GM19239 (cell line): ENCODE measurements at places on chromosomes 1 and 21.

DNA sequence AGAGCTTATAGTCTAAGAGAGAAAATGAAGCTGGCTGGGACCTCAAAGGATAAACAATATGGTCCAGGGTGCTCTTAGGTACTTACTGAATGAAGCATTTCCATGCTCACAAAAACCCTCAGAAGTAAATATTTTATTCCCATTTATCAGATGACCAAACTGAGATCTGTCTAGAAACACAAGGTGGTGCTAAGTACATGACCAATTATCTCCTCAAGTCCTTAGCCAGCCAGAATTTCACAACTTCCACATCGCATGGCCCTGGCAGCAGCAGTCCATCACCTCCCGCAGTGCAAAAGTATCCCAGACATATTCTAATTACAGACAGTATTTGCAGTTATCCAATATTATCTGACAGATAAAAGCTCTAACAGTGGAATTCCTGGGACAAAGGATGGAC lies 321.7 kb upstream of the PROX1 start:
- no peak for DNase-seq

DNA sequence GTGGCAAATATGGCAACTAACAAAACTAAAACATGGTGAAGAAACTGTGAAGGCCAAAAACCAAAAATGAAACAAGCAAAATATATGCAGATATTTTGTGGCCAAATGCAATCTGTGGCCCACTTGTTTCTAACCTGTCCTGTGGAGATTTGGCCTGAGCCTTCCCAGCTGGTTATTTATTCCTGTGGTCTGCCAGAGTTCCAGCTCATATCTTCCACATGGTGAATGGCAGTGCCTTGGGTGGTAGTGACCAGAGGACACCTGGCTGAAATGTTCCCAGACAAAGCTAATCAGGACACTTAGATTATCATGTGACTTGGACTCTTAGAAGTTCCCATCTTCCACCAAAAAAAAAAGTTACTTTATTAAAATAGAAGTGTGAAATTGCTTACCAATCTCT lies 39.7 kb downstream of the RNASEL start:
- DNase-seq = no peak

DNA sequence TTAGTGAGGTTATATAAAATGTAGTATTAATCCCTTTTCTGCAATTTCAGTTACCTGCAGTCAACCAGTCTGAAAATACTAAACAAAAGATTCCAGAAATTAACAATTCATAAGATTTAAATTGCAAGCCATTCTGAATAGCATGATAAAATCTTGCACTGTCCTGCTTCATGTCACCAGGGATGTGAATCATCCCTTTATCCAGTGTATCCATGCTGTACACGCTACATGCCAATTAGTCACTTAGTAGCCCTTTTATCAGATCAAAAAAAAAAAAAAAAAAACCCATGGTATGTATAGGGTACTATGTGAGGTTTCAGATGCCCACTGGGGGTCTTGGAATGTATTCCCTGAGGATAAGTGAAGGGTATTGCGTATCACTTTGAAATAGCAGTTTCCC lies 191.3 kb upstream of the HP1BP3 start:
- no peak for DNase-seq

GRCh38 chr1:22245100-22245650 lies 102.3 kb upstream of the WNT4 start:
- DNase-seq = no peak

DNA sequence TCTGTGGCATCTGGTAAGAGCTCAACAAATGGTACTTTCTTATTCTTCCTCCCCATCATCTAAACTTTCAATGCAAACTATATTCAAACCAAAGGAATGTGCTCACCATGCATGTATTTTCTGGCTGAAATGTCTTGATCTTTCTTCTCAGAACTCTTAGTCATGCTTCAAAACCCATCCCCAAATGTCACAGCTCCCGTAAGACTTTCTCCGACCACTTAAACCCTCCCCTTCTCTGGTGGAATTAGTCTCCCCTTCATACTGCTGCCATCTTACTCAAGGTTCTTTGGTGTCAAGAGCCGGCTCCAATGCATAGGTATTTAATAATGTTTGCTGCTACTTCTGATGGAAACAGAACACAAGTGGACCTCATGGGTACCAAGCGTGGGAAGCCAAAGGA lies 538.1 kb downstream of the MATN1 start:
- no peak for DNase-seq

GRCh38 chr1:92910081-92910480 lies 51.2 kb downstream of the DIPK1A start:
- no peak for DNase-seq

- DNase-seq = no peak
Measured at GRCh38 chr1:196400478-196401451, 207.5 kb downstream of the KCNT2 start.

DNA sequence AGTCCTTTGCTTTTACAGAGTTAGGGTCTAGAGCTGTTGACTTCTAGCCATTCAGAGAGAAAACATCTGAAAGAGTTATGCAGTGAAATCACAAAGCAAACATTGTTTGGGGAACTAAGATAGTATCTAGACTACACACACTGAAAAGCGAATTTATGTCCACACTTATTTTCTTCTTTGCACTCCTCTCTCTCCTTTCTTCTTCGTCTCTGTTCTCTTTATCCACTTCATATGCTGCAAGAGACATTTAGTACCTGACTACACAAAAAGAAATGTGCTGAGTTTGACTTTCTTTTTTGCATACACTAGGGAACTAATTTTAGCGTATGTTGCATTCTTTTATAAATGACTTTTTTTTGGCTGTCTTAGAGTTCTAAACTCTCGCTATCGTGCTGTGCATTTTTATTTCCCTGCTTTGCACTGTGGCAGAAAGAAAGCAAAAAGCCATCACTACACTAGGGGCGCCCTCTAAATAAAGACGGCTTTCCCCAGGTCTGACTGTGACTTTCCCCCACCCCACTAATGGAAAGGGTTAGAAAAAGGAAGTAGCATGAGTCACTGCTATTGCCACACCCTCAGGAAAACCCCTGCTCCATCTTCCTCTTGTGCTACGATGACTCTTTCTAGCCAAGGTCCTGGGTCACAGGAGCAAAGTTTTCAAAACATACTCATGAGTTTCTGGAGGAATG lies 65.7 kb downstream of the MAP3K7CL start:
- DNase-seq = peak; percentile 45

- DNase-seq = no peak
Measured at GRCh38 chr1:201167041-201167991, 13.0 kb upstream of the TMEM9 start.

DNA sequence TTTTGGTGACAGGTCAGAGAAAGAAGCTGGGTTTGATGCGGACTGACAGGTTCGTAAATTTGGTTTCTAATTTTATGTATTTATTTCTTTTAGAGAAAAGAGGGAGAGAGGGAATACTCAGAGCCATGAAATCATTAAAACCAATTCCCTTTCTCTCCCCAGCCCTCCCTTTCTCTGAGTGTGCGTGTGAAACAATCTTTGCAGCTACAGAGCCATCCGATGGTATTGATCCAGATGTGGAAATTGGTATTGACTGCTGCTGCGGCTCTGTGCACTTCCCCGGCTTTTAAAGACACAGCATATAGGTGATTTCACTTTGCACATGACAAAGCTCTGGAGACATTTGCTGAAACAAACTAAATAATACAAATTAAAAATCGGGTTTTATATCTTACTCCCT lies 42.4 kb upstream of the PBX1 start:
- no peak for DNase-seq

GRCh38 chr1:153509729-153510354 lies 25.9 kb downstream of the S100A6 start:
- DNase-seq = peak; percentile 54

- no peak for DNase-seq
Measured at GRCh38 chr21:40841524-40842196, 5.3 kb downstream of the DSCAM start.

GRCh38 chr1:201537467-201537866 lies 1.5 kb upstream of the NAV1 start:
- DNase-seq = no peak

DNA sequence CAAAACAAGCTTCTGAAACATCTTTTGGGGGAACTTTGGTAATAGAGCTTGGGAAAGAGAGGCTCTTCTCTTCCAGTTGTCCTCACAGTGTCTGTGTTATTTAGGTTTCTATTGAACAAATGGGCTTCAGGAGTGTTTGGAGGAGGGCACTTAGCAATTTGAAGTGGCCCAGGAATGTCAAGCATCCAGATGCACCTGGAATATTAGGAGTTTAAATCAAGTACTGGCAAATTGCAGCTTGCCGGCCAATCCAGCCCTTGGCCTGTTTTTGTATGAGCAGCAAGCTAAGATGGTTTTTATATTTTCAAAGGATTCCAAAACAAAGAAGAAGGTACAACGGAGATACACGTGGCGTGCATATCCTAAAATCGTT lies 94.7 kb downstream of the CCDC185 start:
- no peak for DNase-seq

DNA sequence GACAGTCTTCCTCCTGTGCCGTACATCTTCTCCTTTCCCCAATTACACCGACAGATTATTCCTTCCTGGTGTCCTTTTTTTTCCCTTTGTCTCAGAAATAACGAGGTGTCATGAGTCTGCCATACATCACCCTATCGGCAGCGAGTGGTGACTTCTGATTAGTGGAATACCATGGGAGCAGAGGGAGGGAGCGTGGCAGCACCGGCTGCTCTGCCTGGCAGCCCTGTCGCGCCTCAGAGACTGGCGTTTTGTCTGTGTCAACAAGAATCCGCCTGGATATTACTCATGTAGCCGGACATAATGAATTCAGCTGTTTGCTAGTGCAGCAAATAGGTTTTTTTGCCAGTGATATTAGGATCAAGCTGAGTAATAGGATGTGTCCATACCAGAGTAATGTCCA lies 51.8 kb downstream of the UTP25 start:
- DNase-seq = no peak

DNA sequence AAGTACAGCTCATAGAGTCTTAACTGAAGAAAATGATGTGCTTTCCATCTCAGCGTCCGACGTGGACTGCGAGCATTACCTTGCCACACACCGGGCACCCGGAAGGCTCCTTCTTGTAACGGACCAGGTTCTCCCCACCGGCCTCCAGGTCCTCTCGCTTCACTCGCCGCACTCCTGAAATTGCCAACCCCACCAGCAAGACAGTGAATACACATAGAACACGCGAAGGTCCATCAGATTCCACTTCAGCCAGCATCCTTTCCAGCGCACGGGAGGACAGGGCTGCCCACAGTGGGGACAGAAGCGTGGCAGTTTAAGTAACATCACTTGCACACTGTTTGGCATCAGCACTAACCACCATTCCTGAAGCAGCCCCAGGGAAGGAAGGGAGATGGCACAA lies 53.3 kb downstream of the PRDM15 start:
- no peak for DNase-seq

DNA sequence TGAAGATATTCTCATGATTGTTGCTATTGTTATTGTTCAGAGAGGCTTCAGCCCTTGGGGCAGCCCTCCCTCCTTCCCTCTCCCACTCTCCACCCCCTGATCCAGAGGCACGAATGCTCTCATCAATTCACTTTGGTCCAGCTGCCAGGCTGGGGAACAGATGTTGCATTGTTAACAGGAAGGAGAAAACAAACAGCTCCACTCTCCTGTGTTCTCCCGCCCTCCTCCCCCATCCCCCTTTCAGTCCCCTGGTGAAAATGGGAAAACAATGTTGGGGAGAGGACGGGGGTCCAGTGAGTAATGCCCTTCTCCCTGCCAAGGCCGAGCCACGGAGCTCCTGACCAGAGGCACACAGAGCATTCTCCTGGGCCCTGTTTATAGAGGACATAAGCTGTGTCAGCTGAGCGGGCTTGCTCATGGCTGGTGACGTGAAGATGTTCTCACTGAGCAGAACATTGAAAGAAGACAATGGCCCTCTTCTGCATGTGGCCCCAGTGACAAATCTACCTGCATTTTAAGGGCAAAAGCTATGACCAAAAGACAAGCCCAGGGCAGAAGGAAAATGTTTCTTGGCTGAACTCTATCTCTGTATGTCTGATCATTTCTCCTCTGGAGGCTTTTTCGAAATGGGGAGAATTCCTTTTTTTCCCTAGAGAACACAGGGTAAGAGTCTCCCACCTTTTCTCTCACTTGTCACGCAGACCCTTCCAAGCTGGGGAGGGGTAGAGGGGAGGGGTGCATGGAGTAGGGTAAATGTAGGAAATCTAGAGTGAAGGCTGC lies 111.7 kb downstream of the GLUL start:
- no peak for DNase-seq

DNA sequence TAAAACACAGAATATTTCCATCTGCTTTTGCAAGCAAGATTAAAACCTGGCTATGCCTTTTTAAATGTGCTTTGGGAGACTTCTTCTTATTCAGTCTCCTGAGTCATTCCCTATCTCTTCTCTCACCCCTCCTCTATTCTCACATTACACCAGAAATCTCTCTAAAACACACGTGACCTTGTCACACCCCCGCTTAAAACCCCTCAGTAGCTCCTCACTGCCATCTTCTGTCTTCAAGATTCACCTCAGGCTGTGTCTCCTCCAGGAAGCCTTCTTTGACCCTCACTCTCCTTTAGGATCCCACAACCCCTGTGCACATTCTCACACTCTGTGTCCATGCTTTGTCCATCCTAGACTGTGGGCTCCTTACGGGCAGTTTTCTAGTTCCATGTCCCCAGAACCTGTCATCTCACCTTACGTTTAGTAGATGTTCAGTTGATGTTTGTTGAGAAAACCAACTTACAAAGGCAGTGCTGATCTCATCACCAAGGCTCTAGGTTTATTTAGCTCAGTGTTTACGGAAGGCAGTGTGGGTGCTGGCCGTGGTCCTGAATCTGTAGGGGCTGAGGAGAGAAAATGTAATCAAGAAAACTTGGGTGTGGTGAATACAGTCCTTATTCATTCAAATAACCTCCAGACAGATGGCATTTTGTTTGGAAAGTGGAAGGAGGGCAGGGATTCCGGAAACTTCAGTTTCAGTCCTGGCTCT lies 143.5 kb downstream of the DMRTA2 start:
- DNase-seq = no peak

GRCh38 chr21:32360401-32360975 lies 32.3 kb downstream of the URB1 start:
- no peak for DNase-seq
